Daoy (cell line): ENCODE measurements at places on chromosomes 6 and 20. TPM values are rescaled to one million over a fixed set of nuclear protein-coding genes. Genes with fewer than 3 reads are reported as not detected.

The MCHR2 gene
- not detected in 2 replicates for total RNA-seq

The PPIL6 gene
- 3.8 and 4.5 TPM in 2 replicates for total RNA-seq

The OR2H1 gene
- not detected in 2 replicates for total RNA-seq

The C6orf52 gene
- total RNA-seq, result 2.7 and 13.0 TPM in 2 replicates

The SOBP gene
- total RNA-seq, result 1.8 and 2.1 TPM in 2 replicates

The PI16 gene
- total RNA-seq, result 0.06 TPM in 1 of 2 replicates, not detected in the other

The OR10C1 gene
- not detected in 2 replicates for total RNA-seq

The CRISP3 gene
- not detected in 2 replicates for total RNA-seq

The LIME1 gene
- total RNA-seq, result 2.4 and 3.6 TPM in 2 replicates

The CD109 gene
- total RNA-seq, result 34.0 and 36.6 TPM in 2 replicates

The RSPO4 gene
- total RNA-seq, result 2.1 TPM in 1 of 2 replicates, not detected in the other

The HLA-DMB gene
- 0.23 and 3.2 TPM in 2 replicates for total RNA-seq

The ZNF217 gene
- 6.8 and 9.7 TPM in 2 replicates for total RNA-seq

The PRPH2 gene
- total RNA-seq, result not detected in 2 replicates

GRCh38 chr6:36542041-36542440 is 5.2 kb downstream of the STK38 start:
- no peak for DNase-seq

GRCh38 chr20:21522481-21523280 is 8.8 kb upstream of the NKX2-2 start:
- no peak for DNase-seq

DNA sequence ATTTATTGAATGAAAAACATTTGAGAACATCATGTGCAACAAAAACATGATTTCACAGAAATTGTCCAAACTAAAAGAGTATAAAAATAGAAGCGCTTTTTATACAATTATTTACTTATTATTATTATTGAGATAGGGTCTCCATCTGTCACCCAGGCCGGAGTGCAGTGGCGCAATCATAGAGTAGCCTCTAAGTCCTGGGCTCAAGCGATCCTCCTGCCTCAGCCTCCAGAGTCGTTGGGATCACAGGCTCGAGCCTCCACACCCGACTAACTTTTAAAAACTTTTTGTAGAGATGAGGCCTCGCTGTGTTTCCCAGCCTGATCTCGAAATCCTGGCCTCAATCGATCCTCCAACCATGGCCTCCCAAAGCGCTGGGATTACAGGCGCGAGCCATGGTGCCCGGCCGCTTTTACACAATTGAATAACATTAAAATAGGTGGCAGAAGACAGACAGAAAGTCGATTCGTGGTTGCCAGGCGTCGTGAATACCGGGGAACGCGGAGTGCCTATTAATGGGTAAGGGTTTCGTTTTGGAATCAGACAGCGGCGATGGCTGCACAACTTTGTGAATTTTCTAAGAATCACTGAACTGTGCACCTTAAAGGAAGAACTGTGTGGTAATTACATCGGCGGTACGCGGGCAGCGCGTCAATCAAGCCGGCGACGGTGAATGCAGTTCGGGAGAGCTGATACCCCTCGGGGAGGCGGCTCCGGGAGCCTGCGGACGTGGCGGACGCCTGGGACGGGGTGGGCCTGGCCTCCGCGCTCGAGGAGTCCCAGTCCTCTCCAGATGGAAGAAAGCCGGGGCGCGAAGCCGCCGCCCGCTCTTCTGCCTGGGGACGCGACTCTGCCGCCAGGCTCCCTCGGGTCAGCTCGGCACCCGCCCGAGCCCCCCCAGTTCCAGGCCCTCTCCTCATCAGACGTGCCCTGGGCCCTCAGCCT is 807 bp downstream of the TBC1D20 start:
- peak; percentile 58 for DNase-seq

- no peak for DNase-seq
These were observed 22.4 kb upstream of the UTRN start for GRCh38 chr6:144262470-144263369.

DNA sequence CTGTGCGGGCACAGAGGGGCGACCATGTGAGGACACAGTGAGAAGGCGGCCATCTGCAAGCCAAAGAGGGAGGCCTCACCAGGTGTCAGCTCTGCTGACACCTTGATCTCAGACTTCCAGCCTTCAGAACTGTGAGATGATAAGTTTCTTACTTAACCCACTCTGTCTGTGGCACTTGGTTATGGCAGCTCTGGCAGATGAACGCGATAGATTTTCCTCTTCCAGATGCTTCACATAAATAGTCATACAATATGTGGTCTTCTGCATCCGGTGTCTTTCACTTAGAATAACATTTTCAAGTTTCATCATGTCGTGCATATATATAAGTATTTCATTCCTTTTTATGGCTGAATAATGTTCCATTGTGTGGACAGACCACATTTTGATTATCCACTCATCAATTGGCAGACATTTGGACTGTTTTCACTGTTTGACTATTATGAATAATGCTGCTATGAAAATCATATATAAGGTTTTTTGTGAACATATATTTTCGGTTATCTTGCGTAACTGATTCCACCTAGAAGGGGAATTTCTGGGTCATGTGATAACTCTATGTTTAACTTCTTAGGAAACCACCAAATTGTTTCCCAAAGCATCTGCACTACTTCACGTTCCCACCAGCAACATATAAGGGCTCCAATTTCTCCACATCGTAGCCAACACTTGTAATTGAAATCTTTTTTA is 30.2 kb downstream of the PRR18 start:
- DNase-seq, result no peak

DNA sequence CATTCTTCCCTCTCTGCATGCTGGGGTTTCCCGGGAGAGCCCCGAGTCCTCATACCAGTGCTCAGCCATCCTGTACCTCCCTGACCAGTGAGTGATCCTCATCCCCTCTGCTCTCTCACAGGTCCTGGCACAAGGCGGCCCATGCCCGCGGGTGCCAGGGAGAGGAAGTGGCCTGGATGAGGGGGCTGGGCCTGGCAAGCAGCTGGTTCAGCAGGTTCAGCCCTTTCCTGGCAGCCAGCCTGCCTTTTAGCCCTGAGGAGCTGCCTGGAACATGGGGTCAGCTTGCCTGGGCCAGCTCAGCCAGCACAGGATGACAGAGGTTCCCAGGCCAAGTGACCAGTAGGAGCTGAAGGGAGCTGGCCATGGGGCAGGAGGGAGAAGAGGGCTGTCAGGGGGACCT is 10.9 kb downstream of the MOCS1 start:
- no peak for DNase-seq

- DNase-seq, result peak; percentile 85
These were observed 93.3 kb upstream of the RNF24 start for GRCh38 chr20:4108495-4109306.

GRCh38 chr6:106181664-106182418 is 95.7 kb downstream of the PRDM1 start:
- peak; percentile 23 for DNase-seq

DNA sequence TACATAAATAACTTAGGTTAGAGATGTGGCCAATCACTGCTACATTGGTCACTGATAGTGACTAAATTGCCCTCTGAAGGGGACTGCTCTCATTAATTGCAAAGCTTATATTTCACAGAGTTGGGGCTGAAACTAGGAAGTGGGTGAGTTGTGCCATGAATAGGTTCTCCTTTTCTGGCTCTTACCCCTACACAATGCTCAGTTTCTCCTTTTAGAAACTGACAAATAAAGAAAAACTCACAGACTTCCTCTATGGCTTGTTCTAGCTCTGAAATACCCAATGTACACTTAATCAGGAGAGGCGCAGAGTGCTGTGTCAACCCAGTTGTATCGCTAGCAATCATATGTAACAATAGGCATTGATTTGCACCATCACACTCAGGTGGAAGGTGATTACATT is 41.2 kb upstream of the PROKR2 start:
- no peak for DNase-seq

DNA sequence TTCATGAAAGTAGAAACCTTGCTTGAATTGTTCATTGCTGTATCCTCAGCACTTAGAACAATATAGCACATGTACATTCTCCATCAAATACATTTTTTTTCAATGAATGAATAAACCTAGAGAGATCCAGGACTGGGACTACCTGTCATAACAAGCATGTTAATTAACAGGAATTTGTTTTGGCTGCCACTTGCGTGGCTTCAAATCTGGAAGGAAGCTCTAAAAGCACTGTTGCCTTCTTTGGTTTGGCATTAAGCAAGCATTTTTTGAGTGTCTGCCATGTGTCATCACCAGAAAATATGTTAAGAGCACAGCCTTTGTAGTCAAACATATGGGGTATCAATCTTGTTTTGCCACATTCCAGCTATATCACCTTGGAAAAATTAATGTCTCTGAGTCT is 131.9 kb upstream of the BACH2 start:
- no peak for DNase-seq

DNA sequence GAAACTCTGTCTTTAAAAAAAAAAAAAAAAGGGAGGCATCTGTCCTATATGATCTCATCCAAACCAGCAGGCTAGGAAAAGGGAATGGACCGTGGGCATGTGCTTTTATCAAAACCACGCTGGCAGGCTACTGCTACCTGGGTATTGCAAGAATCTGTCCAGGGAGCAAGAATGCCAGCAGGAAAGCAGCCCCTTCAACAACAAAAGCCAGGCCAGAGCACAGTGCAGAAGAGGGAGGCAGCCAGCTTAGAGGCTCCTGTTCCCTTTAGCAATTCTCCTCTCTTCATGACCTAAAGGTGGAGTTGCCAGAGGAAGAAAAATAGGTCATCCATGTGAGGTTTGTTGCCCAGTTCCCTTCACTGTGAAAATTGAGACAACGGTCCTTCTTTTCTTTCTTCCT is 18.2 kb downstream of the TBC1D20 start:
- no peak for DNase-seq

DNA sequence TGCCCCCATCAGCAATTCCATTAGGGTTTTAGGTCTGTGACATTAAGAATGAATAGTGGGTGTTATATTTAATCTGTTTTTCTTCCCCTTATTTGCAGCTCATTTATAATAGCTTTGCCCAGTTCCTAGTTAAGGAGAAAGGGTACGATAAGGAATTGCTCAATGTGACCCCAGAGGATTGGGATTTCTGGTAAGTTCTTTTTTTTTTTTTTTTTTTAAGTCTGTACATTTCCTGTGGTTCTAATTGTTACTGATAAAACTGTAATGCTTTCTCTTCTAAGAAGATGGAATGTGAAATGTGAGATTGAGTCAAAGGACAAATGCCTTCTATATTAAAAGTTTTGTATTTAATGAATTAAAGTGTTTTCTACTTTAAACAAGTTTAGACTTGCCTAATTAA is 5.5 kb downstream of the NT5DC1 start:
- no peak for DNase-seq

- no peak for DNase-seq
These were observed 556.2 kb downstream of the CBLN4 start for GRCh38 chr20:55449091-55449490.

DNA sequence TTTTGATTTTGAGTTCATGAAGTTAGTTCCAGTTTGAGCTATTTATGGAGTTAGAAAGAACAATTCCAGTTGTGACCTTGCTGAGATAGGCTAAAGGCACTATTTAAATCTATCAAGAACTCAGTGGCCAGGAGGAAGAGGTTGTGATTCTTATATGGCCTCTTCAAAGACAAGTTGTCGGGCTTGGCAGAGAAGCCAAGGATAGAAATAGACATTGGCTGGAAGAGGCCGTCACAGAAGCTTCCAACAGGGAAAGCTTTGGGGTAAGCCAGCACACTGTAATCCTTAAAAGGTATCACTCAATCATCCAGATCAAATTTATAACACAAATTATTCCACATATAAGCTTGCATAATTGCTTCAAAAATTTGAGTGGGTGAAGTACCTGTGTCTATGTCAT is 286.1 kb downstream of the SYNE1 start:
- DNase-seq, result no peak

DNA sequence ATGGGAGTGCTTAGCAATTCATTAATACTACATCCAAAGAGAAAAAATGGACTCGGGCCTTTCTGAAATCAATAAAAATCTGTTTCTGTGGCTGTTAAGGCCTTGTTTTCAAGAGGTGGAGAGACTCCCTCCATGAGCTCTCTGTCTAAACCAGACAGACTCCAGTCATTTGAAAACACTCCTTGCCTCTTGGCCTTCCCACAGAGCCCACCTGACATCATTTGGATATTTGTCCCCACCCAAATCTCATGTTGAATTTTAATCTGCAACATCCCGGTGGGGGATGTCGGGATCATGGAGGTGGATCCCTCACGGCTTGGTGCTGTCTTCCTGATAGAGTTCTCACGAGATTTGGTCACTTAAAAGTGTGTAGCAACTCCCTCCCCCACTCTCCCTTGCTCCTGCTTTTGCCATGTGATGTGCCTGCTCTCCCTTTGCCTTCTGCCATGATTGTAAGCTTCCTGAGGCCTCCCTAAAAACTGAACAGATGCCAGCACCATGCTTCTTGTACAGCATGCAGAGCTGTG is 226.3 kb downstream of the TBXT start:
- DNase-seq, result no peak

GRCh38 chr6:90271831-90272230 is 24.8 kb downstream of the BACH2 start:
- DNase-seq, result no peak

DNA sequence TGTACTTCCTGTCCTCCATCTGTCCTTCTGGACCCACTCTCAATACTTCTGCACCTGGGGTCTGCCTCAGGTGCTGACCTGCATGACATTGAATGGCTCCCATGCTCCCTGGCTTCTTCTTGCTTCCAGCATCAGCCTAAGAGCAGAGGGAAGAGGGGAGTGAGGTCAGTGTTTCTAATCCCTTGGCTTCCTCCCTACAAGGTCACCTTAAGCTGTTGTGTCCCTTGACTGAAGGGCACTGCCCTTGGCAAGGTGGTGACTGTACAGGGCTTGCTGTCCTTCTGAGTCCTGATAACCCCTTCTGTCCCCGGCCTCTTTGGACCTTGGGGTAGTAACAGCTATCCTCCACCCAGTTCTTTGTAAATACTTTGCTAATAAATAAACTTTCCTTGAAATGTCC is 9.6 kb downstream of the HLA-DMB start:
- DNase-seq, result no peak

GRCh38 chr6:41814629-41815028 is 27.1 kb downstream of the TOMM6 start:
- DNase-seq, result no peak

- no peak for DNase-seq
These were observed 171.0 kb downstream of the QRSL1 start for GRCh38 chr6:106800379-106800778.

DNA sequence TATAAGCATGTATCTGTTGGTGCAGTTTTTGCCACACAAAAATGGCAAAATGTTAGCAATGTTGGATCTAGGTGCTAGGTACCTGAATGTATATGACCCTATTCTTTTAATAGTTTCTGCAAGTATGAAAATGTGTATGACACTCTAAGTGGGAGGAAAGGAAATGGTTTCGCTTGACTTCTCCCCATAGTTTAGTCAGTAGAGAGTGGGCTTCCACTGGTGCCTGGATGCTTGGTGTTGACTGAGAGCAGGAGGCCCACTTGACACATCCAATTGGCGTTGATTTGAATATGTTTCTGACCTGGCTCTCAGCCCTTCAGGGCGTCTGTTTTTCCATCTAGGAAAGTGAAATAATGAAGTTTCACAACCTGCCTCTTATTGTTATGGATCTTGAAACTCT is 41.8 kb upstream of the GABRR1 start:
- no peak for DNase-seq

GRCh38 chr6:159067334-159067733 is 22.5 kb upstream of the TAGAP start:
- DNase-seq, result no peak
